ENCODE measurements at places on chromosomes 16 and 17.

DNA sequence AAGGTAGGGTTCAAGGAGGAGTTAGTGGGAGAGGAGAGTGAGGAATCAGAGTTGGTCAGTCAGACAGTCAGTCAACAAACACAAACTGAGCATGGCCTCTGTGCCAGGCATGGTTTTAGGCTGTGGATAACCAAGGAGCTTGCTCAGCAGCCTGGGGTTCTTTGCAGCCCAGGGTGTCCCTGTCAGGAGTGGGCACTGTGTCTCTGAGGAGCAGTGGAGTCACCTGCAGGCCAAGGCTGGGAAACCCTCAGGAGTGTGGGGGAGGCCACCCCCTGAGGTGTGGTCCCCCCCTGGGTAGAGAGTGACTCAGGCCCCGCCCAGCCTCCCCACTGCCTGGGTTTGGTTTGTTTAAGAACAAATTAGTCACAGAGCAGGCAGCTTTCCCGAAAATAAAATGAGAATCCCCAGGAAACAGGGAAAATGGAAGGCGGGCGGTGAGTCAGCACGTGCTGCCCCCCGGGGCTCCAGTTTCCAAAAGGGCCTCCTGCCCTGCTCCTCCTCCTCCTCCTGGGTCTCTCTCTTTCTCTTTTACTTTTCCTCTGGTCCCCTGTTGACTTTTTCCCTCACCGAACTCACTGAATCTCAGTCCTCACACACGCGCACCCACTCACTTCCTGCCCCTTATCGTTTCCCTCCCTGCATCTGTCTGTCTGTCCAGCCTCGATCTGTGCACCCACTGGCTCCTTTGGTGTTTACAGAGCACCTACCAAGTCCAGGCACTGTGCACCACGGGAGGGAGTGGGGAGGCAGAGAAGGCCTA is 44.3 kb downstream of the SOCS3 start:
- DNase-seq, result peak; percentile 28

GRCh38 chr16:75035410-75035968 is 36.7 kb downstream of the ZNRF1 start:
- no peak for DNase-seq

DNA sequence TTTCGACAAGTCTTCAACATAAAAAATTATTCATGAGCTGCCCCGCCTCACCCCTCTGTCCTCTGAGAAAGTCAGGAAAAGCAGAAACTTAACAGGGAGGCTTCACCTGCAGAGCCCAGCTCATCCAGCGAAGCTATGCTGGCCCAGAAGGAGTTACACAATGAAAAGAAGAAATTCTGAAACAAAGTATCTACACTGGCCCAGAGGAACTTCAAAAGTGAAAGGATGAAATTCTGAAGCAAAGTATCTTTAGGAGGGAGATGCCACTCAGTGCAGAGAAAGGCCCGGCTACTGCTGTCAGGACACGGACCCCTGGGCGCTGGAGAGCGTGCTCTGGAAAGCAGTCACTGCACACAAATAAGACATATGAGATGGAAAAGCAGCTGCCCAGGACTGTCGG is 1.6 kb downstream of the GALNS start:
- no peak for DNase-seq

DNA sequence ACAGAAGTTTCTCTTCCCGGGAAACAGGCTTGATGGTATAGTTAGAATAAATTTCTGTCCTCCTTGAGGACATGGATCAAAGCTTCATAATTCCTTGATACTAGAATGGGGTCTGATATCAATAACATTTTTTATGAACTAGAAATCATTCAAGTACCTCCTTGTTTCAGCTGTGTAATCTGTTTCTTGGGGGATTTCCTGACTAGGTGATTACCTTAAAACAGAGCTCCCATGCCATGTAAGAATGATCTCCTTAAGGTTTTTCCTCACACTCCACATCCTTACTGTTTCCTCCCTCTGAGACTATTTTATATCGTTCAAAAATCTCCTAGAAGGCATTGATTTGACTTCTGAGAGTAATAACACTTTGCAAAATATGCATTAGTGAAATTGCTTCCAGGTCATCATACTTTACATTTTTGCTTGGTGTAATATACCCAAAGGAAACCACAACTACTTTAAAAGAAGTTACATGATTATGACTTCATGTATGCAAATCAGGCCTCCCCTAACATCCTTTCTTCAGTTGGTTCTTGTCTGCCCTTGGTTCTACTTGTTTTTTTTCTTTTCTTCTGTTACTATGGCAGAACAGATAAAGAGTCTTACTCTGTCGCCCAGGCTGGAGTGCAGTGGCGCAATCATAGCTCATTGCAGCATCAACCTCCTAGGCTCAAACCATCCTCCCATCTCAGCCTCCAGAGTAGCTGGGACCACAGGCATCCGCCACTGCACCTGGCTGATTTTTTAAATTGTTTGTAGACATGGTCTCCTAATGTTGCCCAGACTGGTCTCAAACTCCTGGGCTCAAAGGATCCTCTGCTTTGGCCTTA is 388.8 kb downstream of the ZFHX3 start:
- no peak for DNase-seq

DNA sequence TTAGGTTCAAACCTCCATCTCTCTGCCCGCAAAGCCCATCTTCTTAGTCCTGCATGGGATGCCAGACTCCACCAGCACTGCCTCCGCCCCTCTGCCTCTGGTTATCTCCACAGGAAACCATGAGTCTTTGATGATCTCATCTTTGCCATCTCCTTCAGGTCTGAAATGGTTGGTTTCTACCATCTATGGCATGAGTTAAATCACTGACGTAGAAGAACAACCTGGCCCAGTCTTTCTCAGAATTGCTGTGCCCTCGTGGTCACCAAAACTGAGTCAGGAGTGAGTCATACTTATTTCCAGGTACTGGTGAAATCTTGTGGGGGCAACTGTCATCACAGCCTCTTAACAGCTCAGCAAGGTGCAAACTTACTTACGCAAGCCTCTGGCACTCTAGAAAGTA is 468.7 kb upstream of the C16orf82 start:
- peak; percentile 15 for DNase-seq

- DNase-seq, result no peak
Measured at GRCh38 chr16:79703066-79703465, 102.5 kb upstream of the MAF start.

GRCh38 chr17:22142091-22142490 is 449.8 kb downstream of the KCNJ18 start:
- no peak for DNase-seq
